ENCODE measurements at places on chromosomes 7 and 10.

DNA sequence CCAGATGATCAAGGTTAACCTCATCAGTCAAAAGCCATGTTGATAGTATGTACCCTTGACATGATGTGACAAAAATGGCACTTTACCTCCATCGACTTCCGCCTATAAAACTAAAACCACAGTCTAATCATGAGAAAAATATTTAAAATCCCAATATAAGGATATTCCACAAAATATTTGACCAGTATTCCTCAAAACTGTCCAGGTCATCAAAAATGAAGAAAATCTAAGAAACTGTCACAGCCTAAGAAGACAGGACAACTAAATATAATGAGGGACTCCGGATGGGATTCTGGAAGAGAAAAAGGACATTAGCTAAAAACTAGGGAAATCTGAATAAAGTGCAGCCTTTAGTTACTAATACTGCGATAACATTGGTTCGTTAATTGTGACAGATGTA is 67.6 kb downstream of the XPNPEP1 start:
- no peak for DNase-seq

GRCh38 chr10:80324086-80324485 is 32.5 kb downstream of the DYDC1 start:
- DNase-seq: no peak

GRCh38 chr7:7768977-7769709 is 50.7 kb upstream of the RPA3 start:
- DNase-seq: no peak

- DNase-seq: no peak
These were observed 98.6 kb downstream of the MYOF start for GRCh38 chr10:93383562-93383981.

DNA sequence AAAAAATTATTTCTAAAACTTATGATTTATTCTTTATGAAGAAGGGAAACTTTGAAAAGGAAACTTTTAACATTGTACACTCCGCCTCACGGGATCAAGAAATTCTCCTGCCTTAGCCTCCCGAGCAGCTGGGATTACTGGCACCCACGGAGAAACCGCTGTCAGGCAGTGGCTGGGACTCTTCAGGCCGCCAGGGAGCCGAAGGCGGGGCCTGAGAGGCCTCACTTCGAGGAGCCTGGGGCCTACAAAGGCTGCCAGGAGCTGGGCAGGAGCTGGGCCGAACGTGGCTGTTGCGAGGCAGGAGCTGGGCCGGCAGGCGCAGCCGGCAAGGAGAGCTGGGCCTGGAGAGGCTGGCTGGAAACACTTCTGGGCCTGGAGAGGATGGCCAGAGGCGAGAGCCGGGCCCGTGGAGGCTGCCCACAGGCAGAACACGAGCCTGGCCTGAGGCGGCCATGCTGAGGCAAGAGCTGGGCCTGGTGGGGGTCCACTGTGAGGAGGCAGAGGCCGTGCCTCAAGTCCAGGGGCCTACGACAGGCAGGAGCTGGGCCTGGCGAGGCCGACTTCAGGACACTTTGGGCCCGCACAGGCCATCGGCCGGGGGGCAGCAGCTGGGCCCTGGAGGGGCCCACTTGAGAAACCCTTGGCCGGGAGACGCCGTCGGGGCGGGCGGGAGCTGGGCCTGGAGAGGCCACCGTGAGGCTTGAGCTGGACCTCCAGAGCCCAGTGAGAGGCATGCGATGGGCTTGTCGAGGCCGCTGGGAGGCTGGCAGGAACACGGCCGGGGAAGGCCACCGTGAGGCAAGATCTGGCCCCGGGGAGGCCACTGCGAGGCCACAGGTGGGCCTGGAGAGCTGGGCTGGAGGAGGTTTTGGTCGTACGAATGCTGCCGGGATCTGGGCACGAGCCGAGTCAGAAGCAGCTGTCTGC is 23.7 kb downstream of the MDH2 start:
- no peak for DNase-seq

GRCh38 chr10:111102359-111102837 is 25.6 kb downstream of the ADRA2A start:
- no peak for DNase-seq

DNA sequence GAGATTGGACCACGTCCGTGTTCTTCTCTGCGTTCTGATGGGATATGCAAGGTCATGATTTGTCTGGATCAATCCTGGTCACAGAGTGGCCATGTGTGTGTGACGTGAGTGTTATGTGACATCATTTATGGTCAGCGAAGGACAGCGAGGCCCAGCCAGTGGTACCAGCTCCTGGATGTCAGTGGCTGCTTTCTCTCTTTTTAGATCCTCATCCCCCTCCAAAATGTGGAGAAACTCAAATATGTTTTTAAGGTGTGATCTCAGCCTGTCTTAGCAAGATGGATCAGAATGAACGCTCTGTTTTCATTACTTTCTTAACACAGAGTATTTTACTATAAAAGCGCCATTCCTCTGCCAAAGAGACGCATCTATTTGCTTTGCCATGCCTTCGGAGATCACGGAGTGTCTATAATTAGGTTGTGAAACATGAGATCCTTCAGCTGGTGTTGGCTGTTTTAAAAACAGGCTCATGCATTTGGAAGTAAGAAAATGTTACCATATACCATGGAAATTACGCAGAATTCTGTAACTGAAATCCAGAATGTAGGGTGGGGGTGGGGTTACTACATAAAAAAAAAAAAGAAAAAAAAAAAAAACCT is 245.5 kb upstream of the TCERG1L start:
- no peak for DNase-seq

- DNase-seq: no peak
These were observed 24.7 kb downstream of the IL2RA start for GRCh38 chr10:6037422-6037821.

DNA sequence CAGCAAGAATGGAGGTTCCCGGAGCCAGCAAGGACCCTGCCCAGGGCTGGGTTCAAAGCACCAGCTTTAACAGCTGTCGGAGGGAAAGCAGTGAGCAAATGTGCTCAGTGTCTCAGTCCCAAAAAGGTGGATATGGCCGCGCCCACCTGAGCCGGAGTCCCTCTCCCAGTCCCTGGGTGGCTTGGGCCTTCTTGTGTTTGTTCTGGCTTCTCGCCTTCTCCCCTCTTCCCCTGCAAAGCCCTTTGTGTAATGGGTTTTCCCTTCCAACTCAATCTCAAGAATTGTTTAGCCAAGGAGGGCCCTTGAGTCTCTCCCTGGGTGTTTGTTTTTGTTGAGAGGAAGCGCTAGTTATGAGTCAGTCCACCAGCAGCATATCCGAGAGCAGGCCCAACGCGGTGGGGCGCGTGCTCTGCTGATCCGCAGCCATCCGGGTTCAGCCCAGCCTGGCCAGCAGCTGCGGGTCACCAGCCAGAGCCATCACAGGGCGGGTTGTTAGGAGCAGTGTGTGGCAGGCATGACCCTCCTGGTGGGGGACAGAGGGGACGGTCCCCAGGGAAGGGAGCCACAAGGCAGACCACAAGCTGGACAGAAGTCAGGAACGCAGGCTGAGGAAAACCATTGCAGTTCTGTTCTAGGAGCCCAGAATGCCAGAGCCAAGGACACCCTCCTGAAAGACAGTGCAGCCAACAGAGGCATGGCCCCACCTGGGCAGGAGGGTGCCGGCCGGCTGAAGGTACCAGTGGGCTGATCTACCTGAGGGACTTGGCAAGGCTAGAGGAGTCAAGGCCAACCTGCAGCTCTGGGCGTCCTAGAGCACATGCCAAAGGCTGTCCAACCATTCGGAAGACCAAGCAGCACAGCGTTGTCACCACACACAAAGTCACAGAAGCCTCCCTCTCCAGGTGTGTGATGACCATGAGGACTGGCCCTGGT is 21.3 kb downstream of the CALML3 start:
- DNase-seq: no peak

DNA sequence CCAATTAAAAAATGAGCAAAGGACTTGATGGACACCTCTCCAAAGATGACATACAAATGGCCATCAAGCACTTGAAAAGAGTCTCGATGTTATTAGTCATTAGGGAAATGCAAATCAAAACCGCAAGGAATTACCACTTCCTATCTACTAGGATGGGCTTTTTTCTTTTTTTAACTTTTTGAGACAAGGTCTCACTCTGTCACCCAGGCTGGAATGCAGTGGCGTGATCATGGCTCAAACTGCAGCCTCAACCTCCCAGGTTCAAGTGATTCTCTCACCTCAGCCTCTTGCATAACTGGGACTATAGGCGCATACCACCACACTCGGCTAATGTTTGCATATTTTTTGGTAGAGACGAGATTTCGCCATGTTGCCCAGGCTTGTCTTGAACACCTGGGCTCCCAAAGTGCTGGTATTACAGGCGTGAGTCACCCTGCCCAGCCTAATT is 13.6 kb downstream of the NKX1-2 start:
- DNase-seq: no peak

GRCh38 chr7:39624935-39625694 is 1.7 kb downstream of the RALA start:
- DNase-seq: no peak

GRCh38 chr10:4786043-4786839 is 39.8 kb upstream of the AKR1E2 start:
- no peak for DNase-seq

- DNase-seq: no peak
These were observed 4.4 kb downstream of the PTPRE start for GRCh38 chr10:127911218-127911866.

GRCh38 chr10:3048119-3049019 is 19.0 kb upstream of the PFKP start:
- no peak for DNase-seq

DNA sequence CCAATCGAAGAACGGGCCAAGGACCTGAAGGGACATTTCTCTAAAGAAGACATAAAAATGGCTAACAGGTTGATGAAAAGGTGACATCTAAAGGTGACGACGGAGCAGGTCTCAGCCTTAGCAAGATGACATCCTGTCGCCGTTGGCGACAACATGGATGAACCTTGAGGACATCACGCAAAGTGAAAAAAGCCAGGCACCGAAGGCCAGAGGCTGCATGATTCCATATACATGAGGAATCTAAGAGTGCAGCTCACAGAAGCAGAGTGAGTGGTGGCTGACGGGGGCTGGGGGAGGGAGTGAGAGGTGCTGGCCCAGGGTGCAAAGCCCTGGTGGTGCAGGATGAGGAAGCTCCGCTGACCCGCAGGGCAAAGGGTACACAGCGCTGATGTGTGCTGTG is 34.1 kb upstream of the NKX6-2 start:
- no peak for DNase-seq

DNA sequence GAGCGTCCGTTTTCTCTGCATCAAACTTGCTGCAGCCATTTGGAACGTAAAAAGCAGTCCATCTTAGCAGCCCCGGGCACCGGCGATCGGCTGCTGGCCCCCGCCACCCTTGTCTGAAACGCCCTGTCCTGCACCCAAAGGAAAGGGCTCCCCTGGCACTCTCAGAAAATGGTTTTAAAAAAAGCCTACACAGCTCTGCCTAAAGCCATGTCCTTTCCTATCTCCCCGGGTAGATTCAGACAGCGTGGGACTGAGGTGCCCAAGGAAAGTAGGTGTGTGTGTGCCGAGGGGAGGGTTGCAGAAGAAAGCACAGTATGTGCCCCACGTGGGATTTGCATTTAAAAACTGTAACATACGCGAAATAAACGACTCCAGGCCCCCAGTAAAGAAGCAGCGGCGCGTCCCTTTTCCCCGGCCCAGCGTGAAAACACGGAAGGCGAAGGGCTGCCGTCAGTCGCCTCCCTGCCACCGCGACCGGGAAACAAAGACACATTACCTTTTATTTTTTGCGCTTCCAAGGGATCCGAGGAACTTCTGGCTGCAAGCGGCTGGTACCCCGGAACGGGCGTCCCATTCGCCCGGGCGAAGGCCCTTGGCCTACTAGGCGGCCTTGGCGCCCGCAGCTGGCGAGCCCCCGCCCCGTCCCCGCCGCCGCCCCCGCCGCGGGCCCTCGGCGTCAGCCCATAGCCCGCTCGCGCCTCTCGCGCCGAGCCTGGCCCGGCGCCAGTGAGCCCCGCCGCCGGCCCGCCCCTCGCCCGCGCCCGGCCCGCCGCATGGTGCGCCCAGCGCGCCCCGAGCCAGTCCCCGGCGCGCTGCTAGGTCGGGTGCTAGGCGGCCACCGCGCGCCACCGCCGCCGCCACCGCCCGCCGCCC is 304.6 kb downstream of the PRPF18 start:
- DNase-seq: no peak

DNA sequence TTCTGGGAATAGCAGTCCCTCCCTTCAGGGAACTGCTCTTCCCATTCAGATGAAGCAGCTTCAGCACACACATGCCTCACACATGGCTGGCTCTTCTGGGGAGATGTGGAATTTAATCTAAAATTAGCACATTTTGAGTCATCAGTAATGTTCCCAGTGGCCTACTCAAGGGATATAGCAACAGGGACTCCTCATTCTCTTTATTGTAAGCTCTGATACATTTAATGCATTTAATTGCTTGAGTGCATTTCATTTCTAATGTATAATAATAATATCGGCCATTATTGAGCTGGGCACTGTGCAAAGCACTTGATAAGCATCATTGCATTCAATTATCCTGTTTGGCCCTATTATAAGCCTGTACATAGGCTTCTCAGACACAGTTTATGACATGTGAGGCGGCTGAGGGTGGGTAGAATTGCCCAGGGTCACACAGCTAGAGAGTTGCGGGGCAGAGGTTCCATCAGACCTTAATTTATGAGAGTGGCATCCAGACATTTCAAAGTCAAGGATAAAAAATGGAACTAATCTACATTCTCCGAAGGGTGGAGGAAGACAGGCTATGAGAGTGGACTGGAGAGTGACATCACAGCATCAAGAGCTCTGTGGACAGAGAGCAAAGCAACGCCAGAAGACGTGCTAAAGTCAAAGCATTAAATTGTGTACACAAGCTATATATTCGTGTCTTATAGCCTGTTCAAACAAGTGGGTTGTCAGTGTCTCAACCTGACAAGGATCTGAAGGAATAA is 76.8 kb downstream of the LANCL2 start:
- no peak for DNase-seq

GRCh38 chr7:17211307-17211836 is 87.1 kb upstream of the AHR start:
- DNase-seq: no peak

- DNase-seq: no peak
These were observed 39.4 kb downstream of the CCDC71L start for GRCh38 chr7:106621393-106622132.

DNA sequence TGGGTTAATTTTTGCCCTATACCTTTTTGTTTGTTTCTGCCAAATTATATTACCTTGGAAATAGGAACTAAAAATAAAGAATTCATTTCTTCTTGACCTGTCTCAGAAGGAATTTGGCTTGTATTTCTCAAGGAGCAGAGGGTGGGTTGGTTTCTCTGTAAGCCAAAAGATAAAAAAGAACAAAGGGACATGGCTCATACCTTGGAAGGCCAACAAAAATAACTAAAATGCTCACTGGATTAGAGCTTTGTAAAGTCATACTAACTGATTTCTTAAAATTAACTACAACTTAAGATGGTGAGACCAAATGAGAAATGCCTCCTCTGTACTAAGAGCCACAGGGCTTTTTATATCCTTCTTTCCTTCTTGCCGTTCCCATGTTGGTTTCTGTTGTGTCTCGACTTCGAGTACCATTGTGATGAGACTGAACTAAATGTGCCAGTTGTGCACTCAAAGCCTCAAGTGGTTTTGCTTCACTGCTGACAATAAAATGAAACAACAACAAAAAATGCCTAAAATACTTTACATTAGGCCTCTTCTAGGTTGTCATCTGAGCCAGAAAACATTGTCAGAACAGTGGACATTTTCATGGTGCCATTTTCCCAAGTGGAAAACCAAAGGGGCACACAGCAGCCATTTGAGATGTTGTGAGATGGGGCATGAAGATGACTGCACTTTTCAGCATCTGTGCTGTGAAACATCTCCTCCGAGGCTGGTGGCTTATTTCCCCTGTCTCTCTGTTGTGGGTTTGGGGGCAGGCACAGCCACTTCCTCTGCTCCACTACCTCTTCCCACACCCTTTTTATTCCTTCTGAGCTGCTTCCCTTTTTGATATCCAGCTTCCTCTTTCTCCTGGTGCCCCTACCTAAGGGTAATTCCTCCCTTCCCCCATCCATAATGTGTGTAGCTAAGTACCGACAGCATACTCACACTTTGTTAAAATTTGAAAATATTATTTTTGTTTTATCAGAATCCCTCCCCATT is 51.8 kb upstream of the AGR3 start:
- DNase-seq: peak; percentile 5

Data from activated CD4-positive, alpha-beta T cell treated with anti-CD3 and anti-CD28 coated beads for 4 hours (primary cell).